ENCODE measurements at places on chromosomes 12 and 14. TPM values are rescaled to one million over a fixed set of nuclear protein-coding genes. Genes with fewer than 3 reads are reported as not detected.

Gene KRT6A
- total RNA-seq = 14,814 TPM

Gene SCN8A
- total RNA-seq = 0.64 TPM

Gene MMP17
- 9.9 TPM for total RNA-seq

Gene HELB
- 4.6 TPM for total RNA-seq

Gene BATF
- total RNA-seq = 9.6 TPM

Gene GALNT9
- not detected for total RNA-seq

Gene ABHD12B
- under 0.01 TPM for total RNA-seq

Gene STYK1
- total RNA-seq = 1.4 TPM

Gene HOXC10
- not detected for total RNA-seq

Gene C12orf75
- 8.7 TPM for total RNA-seq

Gene SPTB
- not detected for total RNA-seq

Gene ATF7
- 10.3 TPM for total RNA-seq

Gene TBX5
- not detected for total RNA-seq

Gene MANSC4
- total RNA-seq = not detected

Gene RNASE2
- total RNA-seq = not detected

Gene PLA2G1B
- total RNA-seq = not detected

Gene FAM181A
- not detected for total RNA-seq

Gene SDSL
- total RNA-seq = 9.6 TPM

Gene DAO
- not detected for total RNA-seq

Gene GYS2
- not detected for total RNA-seq

Gene AKT1
- total RNA-seq = 88.9 TPM

Gene IL23A
- total RNA-seq = 0.34 TPM

Gene KCTD10
- total RNA-seq = 47.8 TPM

Gene CCDC38
- total RNA-seq = not detected
